ENCODE measurements at places on chromosomes 7 and 10.

DNA sequence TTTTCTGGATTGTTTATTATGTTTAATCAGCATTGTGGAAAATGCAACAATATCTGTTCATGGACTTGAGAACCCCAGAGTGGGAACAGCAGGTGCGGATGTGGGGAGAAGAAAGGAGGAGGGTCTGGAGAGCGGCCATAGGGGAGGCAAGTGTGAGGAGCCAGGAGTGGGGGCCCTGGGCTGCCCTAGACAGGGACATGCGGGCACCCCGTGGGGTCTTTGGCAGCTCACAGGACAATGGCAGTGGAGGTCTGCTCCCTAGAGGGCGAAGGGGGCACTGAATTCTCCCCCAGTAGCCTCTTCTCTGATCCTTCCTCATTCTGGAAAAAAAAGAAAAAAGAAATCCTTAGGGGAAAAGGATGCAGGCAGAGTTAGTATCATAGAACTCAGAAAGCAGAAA lies 8.9 kb downstream of the TMEM176B start:
- DNase-seq = no peak

GRCh38 chr7:154380771-154381170 lies 328.6 kb downstream of the DPP6 start:
- DNase-seq = no peak

- no peak for DNase-seq
Measured at GRCh38 chr10:116833986-116834985, 15.0 kb upstream of the ENO4 start.

DNA sequence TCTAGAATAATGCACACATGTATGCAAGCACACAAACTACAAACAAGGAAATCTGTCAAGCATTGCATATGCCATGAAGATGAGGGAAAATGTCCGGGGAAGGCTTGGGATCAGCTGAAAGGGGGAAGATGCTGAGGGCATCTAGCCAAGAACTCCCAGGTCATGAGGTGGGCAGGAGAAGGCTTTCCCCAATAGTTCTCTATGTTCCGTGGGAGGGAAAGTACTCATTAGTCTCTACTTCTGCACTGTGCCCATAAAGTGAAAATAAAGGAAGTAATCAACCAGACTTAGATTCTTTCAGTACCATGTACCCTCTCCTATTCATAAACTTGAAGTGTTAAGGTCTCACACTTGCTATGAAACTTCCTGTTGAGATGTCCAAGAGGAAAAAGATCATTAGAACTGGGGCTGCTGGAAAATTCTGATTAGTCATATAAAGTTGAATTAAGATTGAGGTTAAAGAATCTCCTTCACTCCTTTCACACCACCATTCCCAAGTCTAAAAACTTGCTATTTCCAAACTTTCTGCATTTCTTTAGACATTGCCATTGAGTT lies 17.1 kb upstream of the LIPF start:
- no peak for DNase-seq

- DNase-seq = no peak
Measured at GRCh38 chr7:132161976-132162375, 414.3 kb downstream of the PLXNA4 start.

- DNase-seq = no peak
Measured at GRCh38 chr10:108962172-108962571, 961.1 kb downstream of the XPNPEP1 start.

DNA sequence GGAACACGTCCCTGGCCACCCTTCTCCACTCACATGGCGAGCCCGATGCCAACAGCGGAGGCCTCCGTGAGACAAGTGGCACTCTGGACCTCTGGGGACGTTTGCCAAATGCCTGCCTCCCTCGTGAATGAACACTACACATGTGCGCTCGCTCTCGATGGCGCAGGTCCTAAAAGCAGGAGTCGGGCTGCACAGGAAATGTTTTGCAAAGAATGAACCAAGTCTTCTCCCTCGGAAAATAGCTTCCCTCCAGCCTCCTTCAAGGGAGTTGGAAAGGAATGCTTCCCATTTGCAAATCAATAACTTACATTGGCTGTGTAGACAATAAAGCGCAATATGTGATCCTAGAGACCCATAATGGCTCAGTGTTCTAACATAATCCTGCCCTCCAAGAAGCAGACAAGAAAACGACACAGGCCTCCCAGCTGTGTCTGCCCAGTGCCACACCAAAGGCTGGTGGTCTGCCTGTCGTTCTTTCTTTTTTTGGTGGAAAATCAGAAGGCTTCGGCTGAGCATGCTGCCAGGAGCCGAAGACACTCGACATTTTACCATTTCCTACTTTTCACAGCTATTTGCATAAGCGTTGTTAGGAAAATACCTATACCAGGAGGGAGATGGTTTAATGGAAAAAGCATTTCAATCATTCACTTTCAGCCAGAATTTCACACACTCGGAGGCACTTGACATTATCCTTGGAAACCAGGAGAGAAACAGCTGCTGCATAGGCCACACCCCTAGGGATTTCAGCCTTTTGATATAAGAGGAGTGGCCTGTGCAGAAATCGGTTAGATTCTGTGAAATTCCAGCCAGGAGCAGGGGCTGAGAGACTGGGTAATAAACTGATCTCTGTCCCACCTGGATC lies 38.4 kb downstream of the ATXN7L1 start:
- DNase-seq = no peak

GRCh38 chr7:17134786-17135185 lies 163.7 kb upstream of the AHR start:
- no peak for DNase-seq

GRCh38 chr10:28139138-28139537 lies 140.3 kb upstream of the ODAD2 start:
- DNase-seq = no peak

All from hematopoietic multipotent progenitor cell treated with erythropoietin and hydrocortisone succinate and interleukin-3 and kit ligand, for 15 days (in vitro differentiated cells).